ENCODE measurements at places on chromosomes 4 and X. TPM values are rescaled to one million over a fixed set of nuclear protein-coding genes. Genes with fewer than 3 reads are reported as not detected.
A peak's percentile ranks its signal among the peaks of the same experiment; 100 is the strongest.

- no peaks in the 10 kb centered on the region for H3K27me3 ChIP-seq
- H3K36me3 ChIP-seq = no peaks in the 10 kb centered on the region
- no peak overlapping the region for H3K27ac ChIP-seq
- no peak overlapping the region for H3K4me3 ChIP-seq
Observed at GRCh38 chr4:185357211-185357610, 38.5 kb downstream of the LRP2BP start.

GRCh38 chr4:24559889-24560288 lies 24.5 kb downstream of the DHX15 start:
- H3K36me3 ChIP-seq = no peaks in the 10 kb centered on the region
- H3K27me3 ChIP-seq = no peaks in the 10 kb centered on the region
- no peak overlapping the region for H3K4me3 ChIP-seq
- peaks cover 47% of the 10 kb centered on the region for H3K4me1 ChIP-seq

DNA sequence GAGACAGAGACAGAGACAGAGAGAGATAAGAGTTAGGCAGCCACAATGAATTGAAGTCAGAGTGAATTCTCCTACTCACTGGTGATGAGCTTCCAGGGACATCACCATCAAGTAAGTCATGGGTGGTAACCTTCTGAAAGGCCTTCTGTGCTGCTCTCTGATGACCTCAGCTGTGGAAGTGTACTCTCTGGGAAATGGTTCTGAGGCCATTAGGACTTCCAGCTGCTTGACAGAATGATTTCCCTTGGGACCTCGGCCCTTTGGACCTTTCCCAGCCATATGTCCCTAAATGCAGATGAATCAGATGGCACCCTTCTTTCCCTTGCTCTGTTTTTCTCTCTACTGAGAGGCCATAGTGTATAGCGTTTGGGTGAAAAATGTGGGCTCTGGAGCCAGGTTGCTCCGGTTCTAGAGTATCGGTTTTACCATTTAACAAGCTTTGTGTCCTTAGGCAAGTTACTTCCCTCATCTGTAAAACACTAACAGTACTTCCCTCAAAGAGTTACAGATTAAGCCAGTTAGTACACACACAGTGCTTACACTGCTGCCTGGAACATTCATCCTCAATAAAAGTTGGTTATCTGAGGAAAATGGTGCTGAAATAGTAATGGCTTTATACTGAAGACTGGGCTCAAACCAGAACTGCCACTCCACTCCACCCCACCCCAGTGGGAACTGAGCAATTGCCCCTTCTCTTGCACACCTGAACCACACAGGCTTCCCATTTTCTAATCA lies 7.6 kb downstream of the SEPTIN11 start:
- peaks cover 67% of the 10 kb centered on the region for H3K4me1 ChIP-seq
- no peaks in the 10 kb centered on the region for H3K36me3 ChIP-seq
- H3K27ac ChIP-seq = peak overlapping the region; percentile 74
- no peaks in the 10 kb centered on the region for H3K27me3 ChIP-seq
- no peak overlapping the region for H3K4me3 ChIP-seq

GRCh38 chrX:79604364-79604763 lies 237.2 kb upstream of the ITM2A start:
- H3K27ac ChIP-seq = no peak overlapping the region
- no peak overlapping the region for H3K4me3 ChIP-seq
- peaks cover 19% of the 10 kb centered on the region for H3K4me1 ChIP-seq
- DNase-seq = peak; percentile 36
- no peaks in the 10 kb centered on the region for H3K36me3 ChIP-seq
- H3K27me3 ChIP-seq = no peaks in the 10 kb centered on the region

DNA sequence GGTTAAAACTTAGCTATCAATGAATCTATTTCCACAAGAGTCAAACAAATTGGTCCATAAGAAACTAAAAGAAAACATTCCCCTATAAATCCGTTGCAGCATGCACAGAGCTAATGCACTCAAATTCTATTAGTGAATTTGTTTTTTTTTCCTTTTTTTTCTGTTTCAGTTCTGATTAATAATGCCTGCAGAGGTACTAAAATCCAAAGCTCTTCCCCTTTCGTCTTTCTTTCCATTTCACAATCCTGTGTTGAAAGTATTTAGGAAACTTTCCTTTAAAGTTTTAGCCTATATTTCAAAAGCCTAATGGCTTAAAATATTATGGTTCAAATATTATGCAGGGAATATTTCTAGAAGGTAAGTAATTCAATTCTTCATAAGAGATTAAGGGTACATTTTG lies 45.9 kb upstream of the VEGFD start:
- no peak for DNase-seq
- H3K36me3 ChIP-seq = no peaks in the 10 kb centered on the region
- no peaks in the 10 kb centered on the region for H3K27me3 ChIP-seq

GRCh38 chr4:81688085-81688484 lies 216.4 kb upstream of the RASGEF1B start:
- H3K4me3 ChIP-seq = no peak overlapping the region
- no peaks in the 10 kb centered on the region for H3K36me3 ChIP-seq
- H3K4me1 ChIP-seq = no peaks in the 10 kb centered on the region
- H3K27me3 ChIP-seq = no peaks in the 10 kb centered on the region
- no peak overlapping the region for H3K27ac ChIP-seq

- no peaks in the 10 kb centered on the region for H3K36me3 ChIP-seq
- H3K27ac ChIP-seq = no peak overlapping the region
- peaks cover 41% of the 10 kb centered on the region for H3K27me3 ChIP-seq
- DNase-seq = no peak
- H3K4me1 ChIP-seq = no peaks in the 10 kb centered on the region
Observed at GRCh38 chr4:80219301-80220025, 22.2 kb downstream of the PRDM8 start.

DNA sequence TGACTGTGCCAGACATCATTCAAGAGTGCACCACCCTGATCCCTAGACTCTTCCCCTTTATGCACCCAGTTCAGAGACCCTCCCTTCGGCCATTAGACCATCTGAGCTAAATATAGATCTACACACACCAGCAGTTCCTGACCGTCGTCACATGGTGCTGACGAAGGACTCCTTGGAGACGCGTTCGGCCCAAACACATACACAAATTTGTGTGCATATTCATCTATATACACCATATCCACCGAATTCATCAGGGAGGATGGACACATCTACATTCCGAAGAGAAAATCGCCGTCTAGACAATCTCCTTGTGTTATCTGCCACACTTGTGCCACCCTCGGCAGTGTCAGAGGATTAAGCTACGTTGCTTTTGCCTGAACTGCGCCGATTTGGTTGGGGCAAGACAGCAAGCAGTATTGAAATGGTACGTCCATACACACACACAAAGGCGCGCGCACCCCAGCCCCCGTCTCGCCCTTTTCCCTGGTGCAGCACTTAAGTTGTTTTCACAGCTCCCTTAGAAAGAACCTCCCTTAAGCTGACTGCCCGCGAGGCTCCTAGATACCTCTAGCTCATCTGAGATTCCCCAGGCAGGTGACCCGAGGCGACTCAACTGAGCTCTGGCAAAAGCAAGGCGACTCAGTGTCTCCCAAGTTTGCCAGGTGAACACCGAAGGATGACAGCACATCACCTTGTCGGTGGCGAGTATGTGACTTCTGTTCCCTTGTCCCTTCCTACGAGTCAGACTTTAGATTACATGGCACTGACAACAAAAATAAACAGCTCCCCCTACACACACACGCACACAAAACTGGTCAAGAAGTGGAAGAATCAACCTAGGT lies 1.0 kb downstream of the RASGEF1B start:
- peak overlapping the region; percentile 93 for H3K4me3 ChIP-seq
- H3K4me1 ChIP-seq = peaks cover 14% of the 10 kb centered on the region
- H3K27ac ChIP-seq = peak overlapping the region; percentile 97
- H3K27me3 ChIP-seq = no peaks in the 10 kb centered on the region
- DNase-seq = peak; percentile 64

DNA sequence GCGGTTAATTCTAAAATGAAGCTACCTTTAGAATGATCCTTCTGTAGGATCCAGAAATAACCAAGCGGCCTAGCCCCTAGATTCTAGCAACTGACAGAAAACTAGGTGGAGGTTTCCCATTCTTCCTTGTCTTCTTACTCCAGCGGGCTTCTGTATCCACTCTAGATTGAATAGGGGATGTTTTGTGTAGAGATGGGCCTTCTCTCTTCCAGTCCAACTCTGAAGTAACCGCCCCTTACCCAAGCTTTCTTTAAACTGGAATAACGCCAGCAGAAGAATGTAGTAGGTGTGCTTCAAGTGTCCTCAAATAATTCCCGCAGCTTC lies 386 bp upstream of the TMEM184C start:
- no peak for DNase-seq
- H3K4me1 ChIP-seq = peaks cover 28% of the 10 kb centered on the region
- H3K27ac ChIP-seq = peak overlapping the region; percentile 83

DNA sequence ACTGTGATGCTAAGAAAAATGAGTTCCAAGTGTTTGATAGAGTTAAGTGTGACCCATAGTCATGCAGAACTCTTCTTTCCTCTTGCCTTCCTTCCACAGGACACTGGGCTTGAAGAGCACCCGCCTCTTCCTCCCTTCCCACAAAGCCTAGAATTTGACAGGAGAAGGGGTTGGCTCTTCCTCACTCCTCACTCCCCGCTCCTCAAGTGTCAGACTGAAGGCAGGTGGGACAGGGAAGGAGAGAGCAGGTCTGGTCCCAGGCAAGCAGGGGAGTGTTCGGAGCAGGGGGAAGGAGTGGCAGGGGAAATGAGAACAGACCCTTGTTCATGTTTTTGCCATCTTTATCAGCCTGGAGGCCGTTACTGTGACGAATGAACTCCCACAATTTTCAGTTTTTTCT lies 10.7 kb downstream of the MAGED2 start:
- no peaks in the 10 kb centered on the region for H3K4me1 ChIP-seq
- H3K36me3 ChIP-seq = no peaks in the 10 kb centered on the region
- H3K4me3 ChIP-seq = no peak overlapping the region
- DNase-seq = no peak
- no peak overlapping the region for H3K27ac ChIP-seq
- H3K27me3 ChIP-seq = no peaks in the 10 kb centered on the region

- no peaks in the 10 kb centered on the region for H3K36me3 ChIP-seq
- H3K4me3 ChIP-seq = no peak overlapping the region
- DNase-seq = no peak
- no peak overlapping the region for H3K27ac ChIP-seq
Observed at GRCh38 chrX:22689290-22689689, 310.5 kb upstream of the DDX53 start.

DNA sequence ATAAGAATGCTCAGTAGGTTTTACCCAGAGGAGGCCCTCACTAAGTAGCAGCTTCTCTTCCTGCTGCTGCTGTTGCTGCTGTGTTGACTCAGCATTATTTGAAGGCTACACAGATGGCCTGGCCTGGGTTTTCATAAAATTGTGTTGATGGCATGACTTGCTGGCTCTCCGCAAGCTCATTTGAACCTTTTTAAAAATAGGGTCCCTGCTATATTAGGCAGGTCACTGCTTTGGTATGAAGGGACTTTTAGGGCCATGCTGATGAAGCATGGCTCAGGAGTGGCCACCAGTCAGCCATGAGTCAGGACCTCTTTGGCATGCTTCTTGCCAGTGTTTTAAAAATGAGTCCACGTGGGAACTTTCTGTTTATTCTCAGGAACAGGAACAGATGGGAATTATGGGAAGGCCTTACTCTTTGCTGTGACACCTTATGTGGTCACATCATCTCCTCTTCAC lies 128.7 kb downstream of the MID1IP1 start:
- H3K27ac ChIP-seq = peak overlapping the region; percentile 33
- no peaks in the 10 kb centered on the region for H3K27me3 ChIP-seq
- no peaks in the 10 kb centered on the region for H3K4me1 ChIP-seq
- H3K36me3 ChIP-seq = no peaks in the 10 kb centered on the region
- DNase-seq = no peak
- H3K4me3 ChIP-seq = no peak overlapping the region

DNA sequence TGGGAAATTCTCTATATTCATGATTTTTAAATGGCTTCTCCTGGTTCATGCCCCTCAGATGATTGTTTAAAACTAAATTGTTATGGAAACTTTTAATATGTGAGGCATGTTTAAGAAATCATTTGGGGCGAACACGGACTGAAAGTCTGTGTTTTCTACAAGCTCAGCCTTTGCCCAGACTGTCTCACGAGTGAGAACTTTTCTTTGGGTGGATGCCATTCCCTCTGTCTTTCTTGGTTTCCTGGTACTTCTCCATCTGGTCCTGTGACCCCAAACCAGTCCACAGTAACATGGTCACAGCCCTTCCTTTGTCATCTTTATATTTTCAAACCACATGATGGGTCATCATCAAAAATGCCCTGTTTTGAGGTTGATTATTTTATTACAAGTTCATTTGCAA lies 186.6 kb upstream of the GNPDA2 start:
- no peaks in the 10 kb centered on the region for H3K27me3 ChIP-seq
- no peak for DNase-seq
- no peak overlapping the region for H3K27ac ChIP-seq
- H3K4me1 ChIP-seq = no peaks in the 10 kb centered on the region

- H3K4me1 ChIP-seq = no peaks in the 10 kb centered on the region
- no peak for DNase-seq
- H3K27me3 ChIP-seq = no peaks in the 10 kb centered on the region
- H3K27ac ChIP-seq = no peak overlapping the region
Observed at GRCh38 chr4:89277412-89277811, 30.2 kb downstream of the GPRIN3 start.

- H3K4me3 ChIP-seq = no peak overlapping the region
- no peak overlapping the region for H3K27ac ChIP-seq
- DNase-seq = no peak
- no peaks in the 10 kb centered on the region for H3K27me3 ChIP-seq
- H3K36me3 ChIP-seq = no peaks in the 10 kb centered on the region
- H3K4me1 ChIP-seq = no peaks in the 10 kb centered on the region
Observed at GRCh38 chr4:111512081-111512783, 633.0 kb upstream of the FAM241A start.

DNA sequence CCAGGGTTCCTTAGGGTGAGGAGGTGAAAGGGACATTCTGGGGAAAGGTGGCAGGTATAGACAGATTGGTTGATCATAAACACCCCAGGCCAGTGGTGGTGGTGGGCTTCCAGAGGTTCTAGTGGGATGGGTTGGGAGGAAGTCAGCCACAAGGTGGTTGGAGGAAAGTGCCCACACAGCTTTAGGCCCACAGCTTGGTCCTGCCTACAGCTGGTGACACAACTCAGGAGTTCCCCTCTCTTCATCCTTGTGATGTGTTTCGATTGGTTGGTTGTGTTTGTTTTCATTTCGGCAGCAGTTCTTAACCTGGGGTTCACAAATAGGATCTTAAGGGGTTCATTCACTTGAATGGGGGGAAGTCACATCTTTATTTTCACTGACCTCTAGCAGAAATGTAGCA lies 157.0 kb downstream of the TMEM164 start:
- DNase-seq = no peak
- H3K4me1 ChIP-seq = no peaks in the 10 kb centered on the region
- no peaks in the 10 kb centered on the region for H3K27me3 ChIP-seq
- H3K36me3 ChIP-seq = no peaks in the 10 kb centered on the region
- no peak overlapping the region for H3K4me3 ChIP-seq

- no peaks in the 10 kb centered on the region for H3K4me1 ChIP-seq
- no peak overlapping the region for H3K27ac ChIP-seq
- H3K36me3 ChIP-seq = no peaks in the 10 kb centered on the region
Observed at GRCh38 chr4:6548201-6548881, 26.6 kb upstream of the MAN2B2 start.

- peaks cover 3% of the 10 kb centered on the region for H3K4me1 ChIP-seq
- no peak overlapping the region for H3K4me3 ChIP-seq
- no peaks in the 10 kb centered on the region for H3K36me3 ChIP-seq
- H3K27me3 ChIP-seq = no peaks in the 10 kb centered on the region
- peak; percentile 29 for DNase-seq
Observed at GRCh38 chr4:158667651-158668198, 4.0 kb downstream of the C4orf46 start.

CDKL5 gene
- 4.8 TPM for total RNA-seq

SNX12 gene
- 51.4 TPM for total RNA-seq

USP17L19 gene
- not detected for total RNA-seq

XAGE2 gene
- not detected for total RNA-seq

ANXA10 gene
- total RNA-seq = not detected

P2RY8 gene
- total RNA-seq = 0.55 TPM
